ENCODE measurements at places on chromosomes 7 and 10. TPM values are rescaled to one million over a fixed set of nuclear protein-coding genes. Genes with fewer than 3 reads are reported as not detected.

The KCNH2 gene
- 0.41 TPM for total RNA-seq

GRCh38 chr7:17044396-17044795 lies 162.6 kb upstream of the AGR3 start:
- no peak for DNase-seq

DNA sequence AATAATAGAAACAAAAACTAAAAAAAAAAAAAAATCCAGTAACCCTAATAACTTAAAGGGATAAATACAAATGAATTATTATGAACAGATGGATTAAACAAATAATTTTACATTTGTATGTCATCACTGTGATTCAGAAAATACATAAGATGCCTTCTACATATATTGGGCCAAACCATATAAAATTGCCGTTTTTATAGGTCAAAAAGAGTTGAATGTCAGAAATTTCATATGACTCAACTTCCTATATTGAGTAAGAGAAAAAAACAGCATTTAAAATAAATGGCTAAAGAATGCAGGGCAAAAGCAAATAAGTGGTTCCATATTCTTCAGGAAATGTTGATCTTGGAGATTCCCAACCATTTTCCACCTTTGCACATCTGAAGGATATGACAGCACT lies 9.4 kb downstream of the SLC35B4 start:
- no peak for DNase-seq

The C10orf53 gene
- 0.16 TPM for total RNA-seq

The ELMO1 gene
- total RNA-seq = 117 TPM

- DNase-seq = peak; percentile 41
Observed at GRCh38 chr10:43417950-43418768, 9.2 kb upstream of the HNRNPF start.

DNA sequence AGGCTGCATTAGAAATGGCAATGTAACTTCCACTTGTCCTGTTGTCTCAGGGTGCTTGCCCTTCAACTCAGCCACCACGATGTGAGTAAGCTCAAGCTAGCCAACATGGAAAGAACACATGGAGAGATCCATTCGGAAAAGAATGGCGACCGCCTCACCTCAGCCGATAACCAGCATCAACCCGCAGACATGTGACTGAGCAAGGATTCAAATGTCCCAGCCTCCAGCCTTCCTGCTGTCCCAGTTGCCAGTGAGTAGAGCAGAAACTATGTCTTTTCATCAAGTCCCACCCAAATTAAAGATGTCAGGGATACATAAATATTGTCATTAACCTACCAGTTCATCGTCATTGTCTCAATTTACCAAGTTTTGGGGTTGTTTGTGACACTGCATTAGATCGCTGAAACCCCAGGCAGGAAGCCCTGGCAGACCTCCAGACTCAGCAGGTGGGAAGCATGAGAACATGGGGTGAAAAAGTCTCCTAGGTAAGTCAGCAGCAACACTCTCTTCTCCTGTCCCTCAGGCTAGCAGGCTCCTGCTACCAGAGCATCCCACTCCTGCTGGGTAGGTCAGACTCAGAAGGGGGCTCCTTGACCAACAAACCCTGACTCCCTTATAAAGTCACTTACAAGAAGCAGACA lies 67.0 kb downstream of the OSBPL3 start:
- DNase-seq = no peak

GRCh38 chr7:44958645-44959344 lies 20.0 kb downstream of the MYO1G start:
- DNase-seq = no peak

The PLXNA4 gene
- total RNA-seq = 0.14 TPM

DNA sequence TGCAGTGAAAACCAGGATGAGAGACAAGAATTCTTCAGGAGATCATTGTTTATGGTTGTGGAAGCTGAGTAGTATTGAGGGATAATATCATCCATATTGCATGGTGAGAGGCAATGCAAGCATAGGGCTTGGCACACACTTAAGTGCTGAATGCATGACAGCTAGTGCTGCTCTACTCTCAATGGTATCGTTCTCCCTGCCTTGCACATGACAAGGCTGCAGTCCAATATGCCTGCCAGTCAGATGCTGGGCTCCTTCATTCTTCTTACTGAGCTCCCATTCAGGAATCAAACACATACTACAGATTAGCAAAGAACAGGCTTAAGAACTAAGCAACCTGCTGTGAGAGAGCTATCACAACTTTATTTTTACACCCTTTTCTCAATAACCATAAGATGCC lies 72.2 kb downstream of the SORCS1 start:
- DNase-seq = no peak

All from activated T-helper 2 cell treated with anti-CD3 and anti-CD28 coated beads, Interferon-gamma antibody, Interleukin-2, Interleukin-4, amounts not matched to agents 10 μg/mL and 5 μg/mL and 100 μg/mL, durations not matched to agents 14 hours and 24 hours and 36 hours (primary cell).